ENCODE measurements at places on chromosomes 4 and X.

GRCh38 chrX:141214196-141214595, 28.1 kb downstream of the SPANXC start:
- DNase-seq: no peak

- no peak for DNase-seq
Observed at GRCh38 chr4:68599150-68599549, 23.0 kb upstream of the UGT2B17 start.

DNA sequence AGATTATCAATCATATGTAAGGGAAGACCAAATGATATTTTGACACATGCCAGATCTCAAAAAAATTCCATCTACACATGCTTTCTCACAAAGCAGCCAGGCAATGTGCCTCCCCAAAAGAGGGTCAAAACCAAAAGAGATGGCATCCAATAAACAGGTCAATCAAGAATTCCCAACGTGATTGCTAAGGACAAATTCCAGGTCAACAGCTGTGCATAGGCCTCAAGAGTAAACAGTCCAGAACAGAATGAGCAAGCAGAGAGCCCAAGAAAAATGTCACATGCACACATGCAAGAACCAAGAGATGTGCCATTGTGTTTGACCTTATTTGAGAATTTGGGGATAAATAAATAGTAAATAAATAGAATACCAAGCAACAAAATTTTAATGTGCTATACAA, 136.7 kb downstream of the APBB2 start:
- DNase-seq: no peak

DNA sequence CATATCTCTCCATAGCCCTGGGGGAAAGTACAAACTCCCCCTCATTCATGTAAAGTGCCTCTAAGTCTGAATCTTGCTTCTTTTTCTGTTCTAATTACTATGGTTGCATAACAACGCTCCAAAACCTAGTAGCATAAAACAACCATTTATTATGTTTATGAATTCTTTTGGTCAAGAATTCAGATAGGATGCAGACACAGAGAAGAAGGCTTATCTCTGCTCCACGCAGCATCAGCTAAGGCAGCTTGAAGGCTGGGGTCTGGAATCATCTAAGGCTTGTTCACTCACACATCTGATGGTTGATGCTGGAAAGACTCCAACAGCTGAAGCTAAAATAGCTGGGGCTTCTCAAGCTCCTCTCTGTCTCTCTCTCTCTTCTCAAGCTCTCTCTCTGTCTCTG, 564.5 kb downstream of the ZNF674 start:
- no peak for DNase-seq

All from T-helper 17 cell (primary cell).